ENCODE measurements at places on chromosomes 7 and 10.

DNA sequence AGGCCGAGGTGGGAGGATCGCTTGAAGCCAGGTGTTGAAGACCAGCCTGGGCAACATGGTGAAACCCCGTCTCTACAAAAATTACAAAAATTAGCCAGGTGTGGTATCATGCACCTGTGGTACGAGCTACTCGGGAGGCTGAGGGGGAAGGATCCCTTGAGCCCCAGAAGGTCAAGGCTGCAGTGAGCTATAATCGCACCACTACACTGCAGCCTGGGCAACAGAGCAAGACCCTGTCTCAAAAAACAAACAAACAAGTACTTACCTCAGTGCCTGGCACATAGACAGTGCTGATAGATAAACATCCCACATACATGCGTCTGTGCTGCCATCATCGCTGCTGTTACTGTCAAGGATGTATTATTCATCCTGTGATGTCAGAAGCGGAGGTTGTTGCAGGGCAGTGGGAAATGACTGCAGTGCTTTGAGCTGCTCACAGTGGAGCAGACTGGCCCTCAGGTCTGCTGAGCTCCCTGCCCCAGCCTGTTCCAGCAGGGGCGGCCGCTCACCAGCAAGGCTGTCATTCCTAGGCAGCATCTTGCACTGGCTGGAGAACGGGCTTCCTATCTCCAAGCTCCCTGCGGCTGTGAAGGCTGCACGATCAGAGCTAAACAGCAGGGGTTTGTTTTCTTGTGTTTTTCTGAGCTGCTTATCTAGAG lies 18.6 kb downstream of the FOXK1 start:
- no peak for DNase-seq

DNA sequence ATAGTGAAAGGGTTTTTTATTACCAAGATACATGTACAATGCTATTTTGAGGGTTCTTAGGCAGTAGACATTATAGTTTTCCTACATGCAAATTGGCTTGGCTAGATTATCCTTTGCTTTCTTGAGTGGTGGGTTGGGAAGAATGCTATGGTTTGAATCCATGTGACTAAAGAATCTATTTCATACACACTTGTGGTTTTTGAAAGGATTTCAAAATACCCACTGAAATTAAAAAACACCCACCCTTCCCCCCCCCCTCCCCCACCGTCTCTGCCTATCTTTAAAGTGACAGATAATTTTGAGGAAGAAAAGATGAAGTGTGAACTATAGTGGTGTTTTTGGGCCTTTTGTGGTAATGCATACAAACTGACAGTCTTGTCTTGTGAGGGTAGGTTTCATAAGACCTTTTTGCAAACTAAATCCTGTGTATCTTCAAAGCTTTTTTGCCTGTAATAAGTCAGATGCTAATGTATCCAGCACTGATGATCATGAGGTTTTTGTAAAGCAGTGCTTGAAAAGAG lies 90.9 kb downstream of the TPST1 start:
- DNase-seq: no peak

GRCh38 chr7:35848725-35849124 lies 47.9 kb downstream of the SEPTIN7 start:
- no peak for DNase-seq

DNA sequence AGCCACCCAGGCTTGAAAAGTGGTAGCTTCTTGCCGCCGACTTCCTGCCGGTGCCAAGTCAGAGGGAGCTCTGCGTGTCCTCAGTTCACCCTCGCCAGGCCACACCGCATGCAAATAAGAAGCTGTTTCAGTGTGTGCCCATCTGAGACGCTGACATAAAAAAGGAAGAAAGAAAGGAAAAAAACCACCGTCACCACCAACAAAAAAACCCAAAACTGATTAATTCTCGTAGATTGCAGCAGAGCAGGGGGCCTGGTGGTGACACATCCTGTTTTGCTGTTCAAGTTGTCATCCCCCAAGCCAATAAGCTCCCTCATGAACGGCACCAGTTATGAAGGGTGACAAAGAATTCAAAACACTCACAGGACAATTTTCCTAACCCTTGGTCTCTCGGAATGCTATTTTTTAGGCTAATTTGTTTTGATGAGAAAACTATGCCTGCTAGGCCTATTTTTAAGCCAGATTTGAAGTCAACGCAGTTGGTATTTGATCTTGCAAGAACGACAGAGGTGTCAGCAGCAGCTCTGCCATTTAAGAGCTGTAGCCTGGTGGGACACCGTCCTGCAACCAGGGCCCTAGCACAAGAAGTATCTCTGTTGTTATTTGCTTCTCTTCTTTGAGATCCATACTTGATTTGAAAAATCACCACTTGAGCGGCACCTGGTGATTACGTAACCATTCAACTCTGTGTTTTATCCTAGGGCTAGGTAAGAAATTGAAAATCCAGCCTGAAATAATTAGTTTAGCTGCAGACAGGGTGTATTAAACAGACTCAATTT lies 145.6 kb downstream of the PFKFB3 start:
- no peak for DNase-seq

- DNase-seq: no peak
These were observed 301.3 kb downstream of the HGF start for GRCh38 chr7:81468526-81468925.

- no peak for DNase-seq
These were observed 87.8 kb downstream of the ZRANB1 start for GRCh38 chr10:125029584-125030242.

- no peak for DNase-seq
These were observed 182.2 kb downstream of the SORCS1 start for GRCh38 chr10:106982268-106982667.

DNA sequence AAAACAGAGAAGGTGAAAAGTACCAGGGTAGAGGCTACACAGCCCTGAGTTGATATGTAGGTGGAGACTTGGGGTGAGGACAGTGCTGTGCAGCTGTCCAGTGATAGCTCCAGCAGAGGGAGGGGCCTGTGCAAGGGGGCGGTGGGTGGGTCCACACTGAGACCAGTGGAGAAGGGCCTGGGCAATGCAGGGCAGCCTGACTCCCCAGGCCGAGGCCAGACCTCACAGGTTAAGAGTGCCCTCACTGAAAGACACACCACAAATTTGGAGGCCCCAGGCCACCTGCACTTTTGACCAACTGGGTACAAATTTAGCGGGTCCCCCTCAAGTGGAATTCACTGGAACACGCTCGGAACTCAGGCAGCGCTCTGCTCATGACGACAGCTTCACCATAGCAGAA lies 6.7 kb upstream of the RASGEF1A start:
- DNase-seq: no peak

- no peak for DNase-seq
These were observed 504 bp upstream of the BMPER start for GRCh38 chr7:33904681-33905388.

- DNase-seq: no peak
These were observed 24.5 kb upstream of the GRB10 start for GRCh38 chr7:50807026-50807730.

DNA sequence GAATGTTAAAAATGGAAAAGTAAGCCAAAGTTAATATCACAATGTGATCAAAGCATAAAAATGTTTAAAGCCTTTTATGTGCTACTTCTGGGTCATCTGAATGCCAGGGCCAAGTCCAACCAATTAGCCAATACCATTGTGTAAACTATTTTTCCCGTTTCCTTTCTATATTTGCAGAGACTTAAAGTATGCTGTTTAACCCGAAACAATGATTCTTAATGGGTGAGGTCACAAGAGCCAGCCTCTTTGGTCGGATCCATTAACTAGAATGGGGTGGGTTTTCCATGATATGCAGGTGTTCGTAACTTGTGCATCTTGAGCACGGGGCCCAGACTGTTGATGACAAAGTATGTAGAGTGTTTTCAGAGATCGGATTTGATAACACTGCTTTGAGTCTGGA lies 111.3 kb upstream of the IGFBP3 start:
- no peak for DNase-seq

DNA sequence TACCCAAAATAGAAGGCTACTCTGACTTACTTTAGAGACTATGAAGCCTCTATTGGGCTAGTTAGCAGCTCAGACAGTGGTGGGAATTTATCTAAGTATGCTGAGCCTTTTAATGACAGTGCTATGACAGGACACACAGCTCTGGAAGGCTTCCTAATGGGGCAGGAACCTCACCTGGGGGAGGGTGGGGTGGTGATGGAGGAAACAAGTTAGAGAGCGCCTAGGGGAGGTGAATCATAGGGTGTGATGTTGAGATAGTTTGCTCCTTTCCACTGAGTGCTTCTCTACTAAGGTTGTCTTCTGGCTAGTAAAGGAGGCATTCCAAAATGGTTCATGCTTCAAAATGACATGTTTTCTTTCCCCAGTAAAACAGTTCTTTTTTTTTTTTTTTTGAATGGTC lies 42.1 kb downstream of the PPP1R9A start:
- no peak for DNase-seq

GRCh38 chr7:39429421-39429820 lies 136.8 kb upstream of the YAE1 start:
- DNase-seq: no peak

DNA sequence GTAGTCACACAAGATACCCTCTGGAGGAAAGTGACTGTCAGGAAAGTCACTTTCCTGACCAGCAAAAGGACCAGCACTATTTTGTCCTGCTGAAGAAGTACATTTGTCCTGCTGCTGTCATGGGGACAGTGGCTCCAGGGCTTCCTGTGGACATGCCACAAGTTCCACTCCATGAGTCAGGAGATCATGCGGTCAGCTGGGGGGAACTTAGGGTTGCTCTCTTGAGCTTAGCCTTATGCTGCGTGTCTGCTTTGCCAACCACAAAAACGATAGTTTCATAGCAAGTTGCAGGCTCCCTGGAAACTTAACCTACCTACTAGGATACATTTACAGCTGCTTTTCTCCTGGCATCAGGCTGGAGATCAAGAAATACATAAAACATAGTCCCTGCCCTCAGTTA lies 19.8 kb upstream of the ALOX5 start:
- no peak for DNase-seq

GRCh38 chr7:66666313-66666952 lies 37.8 kb downstream of the KCTD7 start:
- no peak for DNase-seq

- DNase-seq: no peak
These were observed 18.0 kb upstream of the MRLN start for GRCh38 chr10:59771162-59771807.

DNA sequence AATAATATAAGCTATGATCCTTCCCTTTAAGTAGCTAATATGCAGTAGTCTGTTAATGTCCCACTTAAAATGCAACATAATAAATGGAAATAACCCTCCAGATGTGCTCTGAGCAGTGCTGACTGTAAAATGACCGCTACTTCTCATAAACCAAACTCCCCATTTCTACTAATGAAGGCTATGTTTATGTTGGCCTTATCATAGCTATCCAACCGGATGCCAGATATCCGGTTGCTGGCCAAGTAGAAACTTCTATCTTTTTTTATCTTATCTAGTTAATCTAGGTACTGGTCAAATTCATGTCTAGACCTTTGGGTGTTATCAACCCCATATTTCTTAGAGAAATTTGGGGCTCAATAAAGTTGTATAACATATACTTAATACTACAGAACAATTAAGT lies 56.6 kb downstream of the CHRM2 start:
- DNase-seq: no peak

DNA sequence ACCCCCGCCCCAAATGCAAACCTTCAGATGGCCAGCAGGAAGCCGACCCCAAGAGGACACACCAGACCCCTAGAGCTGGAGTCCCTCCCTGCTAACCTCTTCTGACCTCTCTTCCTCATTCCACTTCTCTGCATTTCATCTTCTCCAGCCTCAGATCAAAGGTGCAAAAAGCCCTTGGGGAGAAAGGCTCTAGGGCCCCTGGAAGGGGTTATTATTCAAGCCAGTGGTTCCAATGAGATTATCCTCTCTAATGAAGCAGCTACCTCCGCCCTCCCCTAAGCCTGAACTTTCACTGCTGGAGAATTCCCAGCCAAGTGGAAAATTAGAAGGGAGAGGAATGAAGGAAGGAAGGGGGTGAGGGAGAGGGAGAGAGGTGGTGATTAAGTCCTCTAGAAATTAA lies 343.9 kb downstream of the PLXNA4 start:
- no peak for DNase-seq

DNA sequence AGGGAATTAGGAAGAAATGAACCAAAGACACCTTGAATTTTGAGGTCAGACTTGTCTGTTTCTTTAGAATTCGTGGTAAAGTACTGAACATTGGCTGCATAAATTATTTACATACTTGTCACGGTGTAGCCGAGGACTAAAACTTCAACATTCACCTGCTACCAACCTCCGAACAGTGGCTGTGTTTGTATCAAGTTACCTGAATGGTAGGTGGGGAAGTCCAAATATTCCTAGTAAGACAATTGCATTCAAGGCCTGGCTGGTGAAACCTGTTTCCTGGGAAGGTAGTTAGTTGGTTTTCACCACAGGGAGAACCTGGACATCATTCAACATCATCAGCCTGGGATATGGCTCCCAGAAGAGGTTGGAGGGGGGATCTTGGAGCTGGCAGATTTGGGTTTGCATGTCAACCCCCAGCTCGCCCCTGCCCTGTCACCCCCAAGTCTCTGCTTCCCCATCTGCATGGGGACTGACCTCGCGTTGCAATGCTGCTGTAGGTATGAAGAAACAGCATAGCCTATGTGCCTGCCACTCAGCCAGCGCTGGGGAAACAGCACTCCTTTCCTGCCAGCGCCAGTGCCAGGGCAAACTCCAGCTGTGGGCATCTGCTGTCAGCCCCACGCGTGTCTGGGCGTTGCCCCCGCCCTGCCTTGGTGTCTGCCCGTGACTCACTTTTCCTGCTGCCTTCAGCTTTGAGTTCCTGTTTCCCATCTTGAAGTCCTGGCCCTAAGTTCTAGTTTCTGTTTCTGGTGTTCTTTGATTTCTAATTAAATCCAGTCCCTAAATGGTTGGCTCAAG lies 12.7 kb upstream of the LARP4B start:
- DNase-seq: no peak

- DNase-seq: no peak
These were observed 154.8 kb upstream of the PRR15 start for GRCh38 chr7:29408841-29409243.

DNA sequence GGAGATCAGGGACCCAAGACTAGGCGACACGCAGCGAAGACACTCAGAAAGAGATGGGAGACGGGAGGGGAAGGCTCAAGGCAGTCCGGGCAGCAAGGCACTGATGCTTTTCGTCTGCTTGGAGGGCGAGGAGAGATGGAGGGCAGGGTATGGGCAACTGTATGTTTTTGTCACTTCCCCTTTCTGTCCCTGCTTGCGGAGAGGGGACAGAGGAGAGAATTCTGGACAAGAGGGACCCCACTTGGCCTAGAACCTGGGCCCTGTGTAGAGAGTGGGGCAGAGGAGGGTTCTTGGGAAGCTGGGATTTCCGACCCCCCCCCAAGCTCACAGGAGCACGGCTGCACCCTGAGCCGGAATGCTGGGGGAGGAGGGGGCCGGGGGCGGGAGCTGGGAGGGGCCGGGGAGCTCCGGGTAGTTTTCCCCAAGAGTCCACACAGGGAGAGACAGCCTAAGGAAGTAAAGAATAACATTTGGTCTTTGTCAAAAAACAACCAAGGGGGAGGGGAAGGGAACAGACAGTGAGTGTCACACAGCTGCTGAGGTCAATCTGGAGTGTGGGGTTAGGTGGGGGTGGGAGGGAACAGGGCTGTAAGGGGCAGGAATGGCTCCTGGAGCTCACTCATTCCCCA lies 1.8 kb downstream of the LRCH4 start:
- DNase-seq: no peak

- no peak for DNase-seq
These were observed 91.5 kb downstream of the PRPF18 start for GRCh38 chr10:13678101-13678843.

Measured in nucleus accumbens (tissue), 56 donors.